ENCODE measurements at places on chromosomes 1 and 21. TPM values are rescaled to one million over a fixed set of nuclear protein-coding genes. Genes with fewer than 3 reads are reported as not detected.

DNA sequence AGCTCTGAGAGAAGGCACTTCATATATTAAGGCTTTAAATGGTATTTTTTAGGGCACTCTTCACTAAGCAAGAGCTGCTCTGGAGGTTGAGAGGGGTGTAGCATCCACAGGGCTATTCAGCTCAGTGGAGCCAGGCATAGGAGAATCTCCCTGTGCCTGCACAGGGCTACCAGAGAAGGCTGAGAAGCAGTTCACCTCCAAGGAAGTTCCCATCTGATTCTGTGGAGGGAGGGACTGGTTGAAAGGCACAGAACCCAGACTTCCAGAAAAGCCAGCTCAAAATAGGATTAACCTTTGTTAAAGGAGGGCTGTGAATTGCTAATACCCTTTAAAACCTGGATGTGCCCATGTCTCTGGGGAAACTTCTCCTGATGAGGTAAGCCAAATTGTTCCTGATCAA is 304.5 kb downstream of the TTLL7 start:
- no peak overlapping the region for H3K27ac ChIP-seq
- H3K36me3 ChIP-seq, result no peaks in the 10 kb centered on the region
- H3K4me3 ChIP-seq, result no peak overlapping the region
- H3K4me1 ChIP-seq, result peaks cover 6% of the 10 kb centered on the region
- H3K27me3 ChIP-seq, result peaks cover 24% of the 10 kb centered on the region

DNA sequence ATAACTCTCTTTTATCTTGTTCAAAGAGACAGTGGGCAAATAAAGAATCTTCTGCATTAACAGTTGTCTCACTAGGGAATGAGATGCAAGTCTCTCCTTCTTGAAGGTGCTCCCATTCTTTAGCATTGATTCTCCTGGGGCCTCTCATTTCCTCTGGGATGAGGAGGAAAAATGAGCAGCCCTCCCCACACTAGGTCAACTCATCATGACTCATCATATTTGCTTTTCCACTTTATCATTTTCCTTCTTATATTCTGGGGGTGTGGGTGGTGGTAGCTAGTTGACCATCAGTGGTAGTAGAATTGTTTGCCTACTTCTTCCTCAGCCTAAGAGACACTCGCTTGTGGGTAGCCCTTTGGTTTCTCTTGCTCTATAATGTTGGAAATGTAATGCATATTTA is 182.0 kb upstream of the C1orf87 start:
- no peaks in the 10 kb centered on the region for H3K27me3 ChIP-seq
- H3K4me3 ChIP-seq, result no peak overlapping the region
- H3K27ac ChIP-seq, result no peak overlapping the region
- DNase-seq, result no peak
- no peaks in the 10 kb centered on the region for H3K4me1 ChIP-seq

- H3K27ac ChIP-seq, result no peak overlapping the region
- no peaks in the 10 kb centered on the region for H3K36me3 ChIP-seq
- H3K27me3 ChIP-seq, result no peaks in the 10 kb centered on the region
- H3K4me3 ChIP-seq, result no peak overlapping the region
These were observed 37.4 kb downstream of the NSL1 start for GRCh38 chr1:212754193-212754592.

DNA sequence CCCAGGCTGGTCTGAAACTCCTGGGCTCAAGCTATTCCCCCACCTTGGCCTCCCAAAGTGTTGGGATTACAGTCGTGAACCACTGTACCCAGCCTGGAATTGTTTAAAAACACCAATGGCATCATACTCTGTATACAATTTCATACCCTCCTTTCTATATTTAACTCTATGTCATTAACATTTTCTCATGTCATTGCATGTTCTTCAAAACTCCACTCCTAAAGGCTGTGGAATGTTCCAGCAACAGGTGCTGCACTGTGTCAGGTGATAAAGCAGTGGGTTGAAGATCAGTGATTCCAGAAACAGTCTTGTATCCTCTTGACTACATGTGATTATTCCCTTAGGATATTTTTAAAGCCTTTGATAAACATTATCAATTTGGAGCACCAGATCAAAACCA is 36.7 kb upstream of the GRHL3 start:
- H3K36me3 ChIP-seq, result no peaks in the 10 kb centered on the region
- H3K27me3 ChIP-seq, result no peaks in the 10 kb centered on the region
- no peak overlapping the region for H3K27ac ChIP-seq
- H3K4me1 ChIP-seq, result no peaks in the 10 kb centered on the region
- DNase-seq, result no peak

DNA sequence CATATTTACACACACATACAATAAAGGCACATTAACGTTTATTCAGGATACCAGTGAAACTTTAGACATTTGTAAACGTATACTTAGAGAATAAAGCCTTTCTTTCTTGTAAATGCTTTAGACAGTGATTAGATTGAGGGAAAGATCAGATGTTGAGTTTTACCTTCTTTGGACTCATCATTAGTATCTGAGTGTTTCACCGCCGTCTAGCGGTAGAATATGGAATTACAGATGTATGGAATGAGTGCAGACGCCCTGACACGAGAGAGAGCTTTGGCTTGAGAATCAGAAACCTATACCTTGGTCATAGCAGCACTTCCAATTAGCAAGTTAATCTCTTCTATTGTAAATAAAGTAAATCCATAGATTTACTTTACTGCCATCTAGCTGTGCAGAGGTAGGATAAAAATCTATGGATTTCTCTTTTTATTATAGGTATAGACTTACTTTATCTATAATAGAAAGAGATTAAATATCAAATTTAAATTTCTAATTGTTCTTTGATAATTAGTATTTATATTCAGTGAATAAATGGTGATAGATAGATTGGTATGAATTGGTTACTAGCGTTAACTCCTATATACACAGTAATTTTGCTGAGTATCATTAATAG is 12.6 kb downstream of the FLG2 start:
- no peaks in the 10 kb centered on the region for H3K27me3 ChIP-seq
- peak; percentile 68 for DNase-seq
- H3K4me3 ChIP-seq, result no peak overlapping the region
- no peaks in the 10 kb centered on the region for H3K36me3 ChIP-seq
- H3K27ac ChIP-seq, result no peak overlapping the region

- no peaks in the 10 kb centered on the region for H3K4me1 ChIP-seq
- H3K36me3 ChIP-seq, result no peaks in the 10 kb centered on the region
- no peak overlapping the region for H3K27ac ChIP-seq
- H3K27me3 ChIP-seq, result no peaks in the 10 kb centered on the region
- no peak overlapping the region for H3K4me3 ChIP-seq
These were observed 6.2 kb downstream of the LRRC52 start for GRCh38 chr1:165549973-165550372.

DNA sequence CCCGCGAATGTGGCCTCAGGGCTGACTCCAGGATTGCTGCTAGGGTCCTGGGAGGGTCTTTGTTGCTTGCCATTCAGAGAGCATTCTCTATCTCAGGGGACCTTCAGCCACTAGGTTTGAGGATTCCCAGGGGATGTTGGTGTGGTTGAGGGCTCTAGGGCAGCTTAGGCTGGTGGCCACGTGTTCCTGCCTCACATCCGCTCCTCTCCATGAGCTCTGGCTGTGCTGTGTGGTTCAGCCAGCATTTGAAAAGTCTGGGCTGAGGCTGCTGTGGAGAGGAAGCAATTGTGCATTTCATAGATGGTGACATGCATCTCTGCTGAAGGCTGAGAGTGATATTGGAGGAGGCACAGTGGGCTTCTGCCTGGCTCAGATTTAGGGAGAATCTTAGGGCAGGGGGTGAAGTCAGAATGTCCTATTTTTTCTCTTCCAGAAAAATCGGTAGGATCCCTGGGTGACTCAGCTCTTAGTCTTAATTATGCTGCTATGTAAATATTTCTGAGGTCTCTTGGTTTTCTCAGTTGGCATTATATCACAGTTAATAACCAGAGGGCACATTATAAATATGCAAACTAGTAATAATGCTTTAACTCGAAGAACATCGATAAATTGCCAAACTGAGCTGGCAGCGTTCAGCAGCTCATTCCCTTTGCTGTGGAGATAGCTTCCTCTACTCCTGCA is 182.3 kb downstream of the CAMTA1 start:
- H3K36me3 ChIP-seq, result no peaks in the 10 kb centered on the region
- H3K27me3 ChIP-seq, result no peaks in the 10 kb centered on the region
- no peak for DNase-seq
- peaks cover 5% of the 10 kb centered on the region for H3K4me1 ChIP-seq

GRCh38 chr1:186569856-186570255 is 108.9 kb upstream of the PDC start:
- H3K27me3 ChIP-seq, result no peaks in the 10 kb centered on the region
- DNase-seq, result no peak
- no peaks in the 10 kb centered on the region for H3K36me3 ChIP-seq
- H3K4me3 ChIP-seq, result no peak overlapping the region
- no peaks in the 10 kb centered on the region for H3K4me1 ChIP-seq
- no peak overlapping the region for H3K27ac ChIP-seq

DNA sequence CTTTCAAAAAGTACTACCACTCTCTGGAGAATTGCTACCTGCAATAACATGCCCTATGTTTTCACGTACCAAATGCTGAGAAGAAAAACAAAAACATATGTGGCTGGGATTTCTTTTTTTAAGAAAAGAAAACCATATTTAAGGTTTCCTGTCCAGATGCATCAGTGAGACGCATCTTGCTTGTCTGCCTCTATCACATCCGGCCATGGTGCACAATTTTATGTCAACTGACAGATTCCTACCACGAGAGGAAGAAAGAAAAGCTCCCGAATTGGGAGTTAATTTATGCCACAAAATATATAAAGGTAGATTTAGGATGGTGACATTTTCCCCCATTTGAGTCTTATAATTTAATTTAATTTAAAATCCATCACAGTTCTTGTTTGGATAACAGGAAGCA is 62.3 kb upstream of the COL24A1 start:
- no peak overlapping the region for H3K4me3 ChIP-seq
- no peaks in the 10 kb centered on the region for H3K36me3 ChIP-seq
- H3K27ac ChIP-seq, result no peak overlapping the region
- no peaks in the 10 kb centered on the region for H3K27me3 ChIP-seq
- no peaks in the 10 kb centered on the region for H3K4me1 ChIP-seq

DNA sequence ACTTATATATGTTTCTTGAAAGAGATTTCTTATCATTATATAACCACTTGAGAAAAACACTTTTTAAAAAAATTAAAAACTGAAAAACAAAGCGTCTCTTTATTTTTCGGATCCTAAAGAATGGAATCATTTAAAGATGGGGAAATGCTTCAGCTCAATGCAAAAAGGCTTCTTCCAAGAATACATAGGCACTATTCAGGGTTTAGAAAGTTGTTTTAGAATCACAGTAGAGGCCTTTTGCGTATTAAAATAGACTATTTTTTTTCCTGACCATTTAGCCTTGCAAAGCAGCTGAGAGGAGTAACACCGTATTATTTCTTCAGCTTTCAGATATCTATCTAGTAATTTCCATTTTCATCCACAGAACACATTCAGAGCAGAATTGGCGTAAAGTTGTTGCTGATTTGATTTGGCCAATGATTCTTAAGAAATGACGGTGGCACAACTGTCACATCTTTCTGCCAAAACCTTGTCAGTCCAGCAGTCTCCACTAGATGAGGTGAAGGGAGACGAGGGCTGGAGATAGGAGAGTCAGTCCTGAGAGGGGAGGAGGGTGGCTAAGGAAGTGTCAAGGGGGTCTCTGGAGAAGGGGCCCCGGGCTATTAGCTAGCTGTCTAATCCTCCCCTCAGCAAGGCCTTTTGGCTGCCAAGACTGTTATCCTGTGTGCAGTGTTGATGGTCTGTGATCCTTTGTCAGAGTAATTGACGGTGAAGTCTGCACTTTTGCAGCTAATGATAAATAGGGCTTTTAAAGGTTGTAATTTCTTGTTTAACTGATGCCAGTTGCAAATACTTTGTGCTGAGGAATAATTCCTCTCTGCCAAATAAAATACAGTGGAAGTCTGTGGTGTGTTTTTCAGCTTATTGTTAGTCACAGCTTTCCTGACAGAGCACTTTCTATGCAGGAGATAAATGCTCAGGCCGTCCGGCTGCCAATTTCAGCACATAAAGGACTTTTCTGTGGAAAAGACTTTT is 34.7 kb downstream of the PRRX1 start:
- H3K27me3 ChIP-seq, result no peaks in the 10 kb centered on the region
- no peak overlapping the region for H3K4me3 ChIP-seq
- H3K27ac ChIP-seq, result no peak overlapping the region
- H3K36me3 ChIP-seq, result no peaks in the 10 kb centered on the region

The CDK11B gene
- 24.6 TPM for polyA plus RNA-seq

DNA sequence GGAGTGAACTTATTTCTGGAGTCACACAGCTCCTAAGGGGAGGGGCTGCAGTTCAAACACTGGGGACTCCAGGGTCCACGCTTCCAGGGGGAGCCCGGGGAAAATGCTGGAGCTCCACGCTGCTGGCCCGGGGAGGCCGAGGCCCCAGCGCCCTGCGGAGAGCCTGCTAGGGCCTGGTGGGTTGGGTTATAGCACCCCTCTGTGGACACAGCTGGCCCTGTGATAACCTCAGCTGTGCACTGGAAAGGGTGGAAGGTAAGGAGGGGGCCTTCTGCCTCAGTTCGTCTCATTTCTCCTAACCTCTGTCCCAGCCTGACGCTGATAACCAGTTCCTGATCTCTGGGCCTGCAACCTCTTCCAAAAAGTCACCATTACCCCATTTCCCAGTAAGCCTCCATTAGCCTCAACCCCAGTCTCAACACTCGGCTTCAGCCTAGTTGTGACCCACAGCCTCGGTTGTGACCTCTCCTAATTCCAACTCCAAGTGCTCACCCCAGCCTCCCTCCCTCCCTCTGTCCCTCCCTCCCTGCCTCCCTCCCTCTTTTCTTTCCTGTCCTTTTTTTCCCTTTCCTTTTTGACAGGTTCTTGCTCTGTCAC is 7.1 kb downstream of the NBL1 start:
- no peak for DNase-seq
- H3K27me3 ChIP-seq, result no peaks in the 10 kb centered on the region
- no peak overlapping the region for H3K27ac ChIP-seq
- no peak overlapping the region for H3K4me3 ChIP-seq
- peaks cover 4% of the 10 kb centered on the region for H3K36me3 ChIP-seq

The TEX38 gene
- polyA plus RNA-seq, result not detected

All from small intestine (tissue), 16 donors.